ENCODE measurements at places on chromosomes 7 and 10. TPM values are rescaled to one million over a fixed set of nuclear protein-coding genes. Genes with fewer than 3 reads are reported as not detected.

The MYL10 gene
- total RNA-seq, result not detected

The ZNF804B gene
- total RNA-seq, result not detected

The SORCS3 gene
- not detected for total RNA-seq

The NXPH1 gene
- total RNA-seq, result not detected

The SGCE gene
- 0.38 TPM for total RNA-seq

The TSPAN14 gene
- 61.7 TPM for total RNA-seq

The PLAU gene
- total RNA-seq, result 0.57 TPM

The ZWINT gene
- 105 TPM for total RNA-seq

The LIPK gene
- not detected for total RNA-seq

The SDK1 gene
- 0.16 TPM for total RNA-seq

The RNF32 gene
- 2.3 TPM for total RNA-seq

GRCh38 chr7:123169065-123169464 is 30.7 kb downstream of the SLC13A1 start:
- no peak for DNase-seq

- DNase-seq, result no peak
These were observed 39.0 kb downstream of the PPP1R3C start for GRCh38 chr10:91593834-91594233.

- DNase-seq, result no peak
These were observed 6.5 kb upstream of the INMT start for GRCh38 chr7:30745261-30745941.

GRCh38 chr7:16369855-16370254 is 51.5 kb downstream of the CRPPA start:
- DNase-seq, result no peak

DNA sequence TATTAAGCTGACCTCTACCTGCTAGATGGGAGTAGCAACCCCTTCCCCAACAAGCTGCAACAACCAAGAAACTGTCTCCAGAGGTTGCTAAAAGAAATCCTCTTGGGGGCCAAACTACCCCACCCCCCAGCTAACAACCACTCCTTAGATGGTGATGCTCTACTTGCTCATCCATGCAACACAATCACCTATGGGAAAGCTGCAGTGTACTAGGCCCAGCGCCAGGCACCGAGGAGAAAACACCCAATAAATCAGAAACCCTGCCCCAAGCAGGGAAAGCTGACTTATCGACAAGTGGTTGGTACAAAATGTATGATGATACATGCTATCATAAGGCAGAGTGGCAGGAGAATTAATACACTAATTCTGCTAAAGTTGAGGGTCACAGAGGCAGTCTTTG is 17.3 kb downstream of the SLC25A13 start:
- no peak for DNase-seq

DNA sequence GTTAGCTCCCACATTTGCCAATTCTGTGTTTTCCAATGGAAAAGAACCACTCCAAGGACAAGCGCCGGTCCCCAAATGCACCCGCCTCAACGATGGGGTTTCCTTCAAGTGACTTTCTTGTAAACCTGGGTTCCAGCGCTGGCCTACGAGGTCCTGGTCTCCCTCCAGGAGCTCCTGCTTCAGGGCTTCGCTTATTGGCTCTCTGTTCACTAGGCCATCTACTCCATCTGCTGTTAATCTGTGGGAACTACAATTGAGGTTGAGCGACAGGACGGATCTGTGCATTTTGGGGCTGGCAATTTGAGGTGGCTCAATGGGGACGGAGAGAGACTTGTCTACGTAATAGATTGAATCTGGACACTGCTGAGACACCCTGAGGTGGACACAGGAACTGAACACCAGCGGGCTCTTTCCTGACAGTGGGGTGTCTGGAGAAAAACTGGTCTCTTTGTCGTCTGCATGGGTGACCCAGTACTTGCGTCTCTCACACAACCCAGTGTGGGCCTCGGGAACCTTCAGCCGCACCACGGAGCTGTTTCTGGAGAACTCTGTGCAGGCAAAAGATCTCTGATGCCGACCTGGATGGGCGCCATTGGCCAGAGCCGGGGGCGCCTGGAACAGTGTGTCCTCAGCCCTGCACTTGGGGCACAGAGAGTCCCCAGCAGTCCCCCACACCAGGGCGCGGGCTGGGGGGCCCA is 115.9 kb upstream of the ADAM12 start:
- peak; percentile 56 for DNase-seq

GRCh38 chr7:379456-380138 is 89.6 kb downstream of the FOXL3 start:
- DNase-seq, result no peak

- no peak for DNase-seq
These were observed 56.7 kb downstream of the SNX10 start for GRCh38 chr7:26348234-26348851.

- DNase-seq, result no peak
These were observed 190.4 kb upstream of the AGK start for GRCh38 chr7:141360803-141361202.

DNA sequence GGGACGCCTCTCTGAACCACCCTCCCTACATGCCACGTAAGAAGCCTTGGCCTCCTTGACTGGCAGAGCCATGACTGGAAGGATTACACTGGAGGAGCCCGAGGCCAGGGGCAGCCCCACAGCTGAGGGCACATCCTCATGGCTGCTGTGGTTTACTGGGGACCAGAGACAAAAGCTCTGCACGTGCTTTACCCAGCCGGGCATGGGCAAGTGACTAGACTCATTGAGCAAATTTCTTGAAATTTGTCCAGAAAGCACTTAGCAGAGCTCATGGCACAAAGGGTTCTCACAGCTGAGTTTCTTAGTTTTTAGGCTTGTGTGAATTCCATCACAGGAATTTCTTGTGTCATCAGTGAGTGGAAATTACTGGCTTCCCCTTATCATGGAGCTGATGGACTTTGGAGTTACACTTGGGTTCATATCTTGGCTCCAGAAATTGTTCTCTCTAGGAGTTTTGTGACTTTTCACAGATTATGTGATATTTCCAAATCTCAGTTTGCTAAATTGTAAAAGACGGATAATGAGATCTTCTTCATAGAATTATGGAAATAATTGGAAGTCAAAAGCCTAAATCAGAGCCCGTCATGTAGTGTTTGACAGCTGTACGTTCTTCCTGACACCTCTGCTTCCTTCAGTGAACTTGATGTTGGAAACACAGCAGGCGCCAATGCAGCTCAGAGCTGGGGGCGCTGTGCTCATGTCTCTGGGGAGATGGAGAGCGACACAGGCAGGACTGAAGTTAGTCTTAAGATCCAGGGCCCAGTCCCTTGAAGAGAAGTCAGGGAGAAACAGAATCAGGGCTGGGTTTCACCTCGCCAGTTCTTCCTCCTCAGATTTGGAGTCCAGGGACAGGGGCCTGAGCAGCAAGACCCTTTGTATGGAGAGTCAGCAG is 47.7 kb upstream of the MGAM2 start:
- no peak for DNase-seq

DNA sequence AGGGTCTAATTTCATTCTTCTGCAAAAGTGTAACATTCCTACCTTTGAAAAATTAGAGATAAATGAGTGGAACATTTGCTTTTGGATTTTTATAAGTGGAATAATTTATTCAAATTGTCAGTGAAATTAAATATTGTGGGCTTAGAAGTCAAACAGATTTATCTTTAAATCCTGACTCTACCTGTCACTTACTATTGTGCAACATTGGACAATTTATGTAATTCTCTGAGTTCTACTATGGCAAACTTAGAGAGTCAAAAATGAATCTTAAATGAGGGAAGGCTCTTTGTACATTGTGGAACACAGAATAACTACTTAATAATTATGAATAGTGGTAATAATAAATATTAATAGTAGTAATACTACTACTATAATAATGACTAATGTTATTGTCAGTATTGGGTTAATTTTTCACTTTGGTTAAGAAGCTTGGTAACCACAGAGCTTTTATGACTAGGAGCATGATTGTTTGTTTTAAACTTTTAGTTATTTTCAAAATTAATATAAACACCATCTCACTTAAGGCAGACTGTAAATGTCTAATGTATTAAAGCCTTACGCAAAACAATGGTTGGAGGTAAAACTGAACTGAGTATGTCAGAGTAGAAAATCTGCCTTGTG is 70.0 kb downstream of the PRKG1 start:
- DNase-seq, result no peak

- DNase-seq, result no peak
These were observed 294.1 kb upstream of the SMIM30 start for GRCh38 chr7:113412410-113412809.

- DNase-seq, result no peak
These were observed 106.7 kb downstream of the TES start for GRCh38 chr7:116316838-116317628.

GRCh38 chr10:114256008-114256765 is 17.1 kb downstream of the VWA2 start:
- no peak for DNase-seq

DNA sequence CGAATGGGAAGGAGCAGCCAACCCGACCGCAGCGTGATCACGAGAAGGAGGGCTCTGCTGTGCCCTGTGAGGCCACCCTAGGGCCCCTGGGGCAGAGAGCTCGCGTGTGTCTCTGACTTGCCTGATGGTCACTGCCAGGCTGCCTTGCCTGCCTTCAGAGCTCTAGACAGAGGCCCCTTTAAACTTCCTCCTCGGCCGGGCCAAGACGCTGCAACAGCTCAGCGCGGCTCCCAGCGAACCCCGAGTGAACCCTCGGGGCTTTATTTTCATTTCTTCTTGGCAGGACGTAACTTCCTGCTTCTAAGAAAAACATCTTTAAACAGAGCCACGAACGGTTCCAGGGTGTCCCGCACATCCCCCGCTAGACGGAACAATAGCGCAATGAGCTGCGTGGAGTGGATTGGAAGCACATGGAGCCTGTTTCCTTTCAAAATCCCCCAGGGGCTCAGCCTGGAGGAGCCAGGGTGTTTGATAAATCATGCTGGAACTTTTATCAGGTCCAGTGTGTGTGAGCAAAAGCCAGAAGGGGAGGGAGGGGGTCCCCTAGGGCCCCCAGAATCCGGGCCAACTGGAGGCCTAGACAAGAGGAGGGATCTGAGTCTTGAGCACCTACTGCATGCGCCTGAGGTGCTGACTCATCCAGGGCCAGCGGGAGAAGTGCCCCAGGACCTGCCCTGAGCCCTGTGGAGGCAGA is 134.1 kb upstream of the GDF10 start:
- DNase-seq, result peak; percentile 79

DNA sequence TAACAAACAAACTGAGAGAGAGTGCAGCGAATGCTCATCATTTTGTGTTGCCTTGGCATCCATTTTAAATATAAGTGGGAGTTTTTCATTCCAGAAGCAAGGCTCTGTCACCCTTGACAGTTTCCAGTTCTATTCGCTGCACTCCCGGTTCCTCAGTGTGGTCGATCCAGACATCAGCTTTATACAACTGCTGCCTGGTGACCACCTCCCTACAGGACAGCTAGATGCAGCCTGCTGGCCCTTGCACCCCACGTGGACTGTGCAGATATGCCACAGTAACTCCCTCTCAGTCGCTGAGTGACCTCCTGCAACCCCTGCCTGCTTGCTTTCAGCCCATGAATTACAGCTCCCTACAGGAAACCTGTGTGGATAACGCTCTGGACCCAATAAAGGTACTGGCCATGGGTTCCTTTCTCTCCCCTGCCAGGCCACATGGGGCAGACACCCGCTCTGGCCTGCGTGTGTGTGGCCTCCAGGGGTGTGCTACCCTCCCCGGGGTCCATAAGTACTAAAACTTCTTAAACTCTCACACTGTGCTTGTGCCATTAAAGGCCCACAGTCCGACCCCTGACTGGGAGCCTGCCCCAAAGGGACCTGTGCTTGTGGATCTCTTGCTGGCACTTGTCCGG is 23.6 kb downstream of the BEND7 start:
- DNase-seq, result no peak

DNA sequence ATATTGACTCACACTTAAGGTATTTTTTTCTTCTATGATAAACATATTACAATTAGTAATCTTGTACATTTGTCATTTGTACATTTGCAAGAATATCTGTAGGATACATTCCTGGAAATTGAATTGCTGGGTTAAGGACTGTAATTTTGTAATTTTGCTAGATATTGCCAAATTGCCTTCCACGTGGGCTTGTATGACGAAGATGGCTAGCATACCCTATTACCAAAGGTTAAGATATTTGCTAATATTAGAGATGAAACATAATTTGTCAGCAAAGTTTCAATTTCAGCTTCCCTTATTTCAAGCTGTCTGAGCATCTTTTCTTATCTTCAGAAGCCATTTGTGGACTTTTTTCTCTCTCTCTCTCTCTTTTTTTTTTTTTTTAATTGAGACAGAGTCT is 1.0 kb upstream of the LYZL2 start:
- no peak for DNase-seq

DNA sequence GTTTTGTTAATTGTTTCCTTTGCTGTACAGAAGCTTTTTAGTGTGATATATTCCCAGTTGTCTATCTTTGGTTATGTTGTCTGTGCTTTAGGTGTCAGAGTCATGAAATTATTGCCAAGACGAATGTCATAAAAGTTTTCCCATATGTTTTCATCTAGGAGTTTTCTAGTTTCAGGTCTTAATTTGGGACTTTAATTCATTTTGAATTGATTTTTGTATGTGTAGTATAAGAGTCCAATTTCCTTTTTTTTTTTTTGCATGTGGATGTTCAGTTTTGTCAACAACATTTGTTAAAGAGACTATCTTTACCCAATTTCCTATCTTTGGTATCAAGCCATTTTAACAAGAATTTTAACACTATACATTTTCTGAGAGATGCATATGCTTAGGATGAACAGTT is 432.2 kb downstream of the CNTNAP2 start:
- DNase-seq, result no peak

DNA sequence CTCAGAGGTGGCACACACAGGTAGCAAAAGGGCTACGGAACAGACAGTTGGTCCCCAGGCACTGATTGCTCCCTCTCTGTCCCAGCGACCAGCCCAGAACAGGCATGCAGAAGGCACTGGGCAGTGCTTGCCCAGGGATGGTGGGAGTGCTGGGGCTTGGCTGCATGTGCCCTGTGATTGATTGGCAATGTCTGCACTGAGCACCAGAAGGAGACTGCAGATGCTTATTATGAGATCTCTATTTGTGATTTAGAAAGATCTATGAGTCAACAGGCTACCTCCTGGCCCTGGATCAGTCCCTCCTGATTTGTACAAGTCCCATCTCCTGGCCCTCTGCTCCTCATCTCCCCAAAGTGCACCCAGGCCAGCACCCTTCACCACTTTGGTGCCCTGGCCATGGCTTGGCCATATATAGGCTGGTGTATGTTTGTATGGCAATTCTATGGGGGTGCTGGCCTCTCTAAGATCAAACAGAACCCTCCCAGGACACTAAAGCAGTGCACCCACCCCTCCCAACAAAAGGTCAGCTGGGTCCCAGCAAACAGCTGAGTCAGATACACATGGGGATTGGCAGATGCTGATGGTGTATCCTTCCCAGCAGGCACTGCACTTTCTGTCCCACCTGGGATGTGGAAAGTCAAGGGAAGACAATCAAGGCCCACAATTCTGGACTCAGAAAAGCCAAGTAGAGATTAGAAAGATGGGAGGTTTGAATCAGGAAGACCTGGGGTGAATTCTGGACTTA is 30.9 kb downstream of the CAMK2B start:
- DNase-seq, result no peak

DNA sequence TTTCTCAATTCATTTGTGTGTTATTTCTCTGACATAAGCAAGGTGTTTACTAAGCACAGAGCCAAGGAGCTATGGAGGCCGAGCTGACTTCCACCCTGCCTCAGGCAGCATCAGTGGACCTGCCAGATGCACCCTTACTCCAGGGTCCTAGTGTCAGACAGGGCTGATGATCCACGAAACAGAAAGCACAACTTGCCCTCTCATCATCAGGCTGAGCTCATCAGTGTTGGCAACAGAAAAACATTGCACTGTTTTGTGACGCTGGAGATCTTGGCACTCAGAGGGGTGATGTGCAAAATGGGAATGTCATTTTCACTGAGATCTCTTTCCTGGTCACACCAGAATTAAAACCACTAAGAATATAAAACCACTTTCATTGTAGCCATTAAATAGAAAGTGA is 201.8 kb downstream of the GLI3 start:
- DNase-seq, result no peak

GRCh38 chr10:70669732-70670317 is 2.5 kb upstream of the ADAMTS14 start:
- no peak for DNase-seq

All from activated CD4-positive, alpha-beta T cell treated with anti-CD3 and anti-CD28 coated beads, Interleukin-2, amount 10 ng/mL, durations not matched to agents 24 days and 14 days (primary cell).